NCI-H2081 treated with DMSO at 0.1 percent for 48 hours (cell line): ENCODE measurements at places on chromosomes 5 and 9.

- DNase-seq: no peak
Measured at GRCh38 chr5:145483212-145483611, 351.9 kb downstream of the PRELID2 start.

- no peak for DNase-seq
Measured at GRCh38 chr9:34957492-34958410, at the start of gene PHF24. TSS of gene PHF24 (plus strand) at chr9:34958285. CDS start at chr9:34971299, 13,014 bp downstream.

- no peak for DNase-seq
Measured at GRCh38 chr9:73565833-73566465, 414.3 kb downstream of the ANXA1 start.

DNA sequence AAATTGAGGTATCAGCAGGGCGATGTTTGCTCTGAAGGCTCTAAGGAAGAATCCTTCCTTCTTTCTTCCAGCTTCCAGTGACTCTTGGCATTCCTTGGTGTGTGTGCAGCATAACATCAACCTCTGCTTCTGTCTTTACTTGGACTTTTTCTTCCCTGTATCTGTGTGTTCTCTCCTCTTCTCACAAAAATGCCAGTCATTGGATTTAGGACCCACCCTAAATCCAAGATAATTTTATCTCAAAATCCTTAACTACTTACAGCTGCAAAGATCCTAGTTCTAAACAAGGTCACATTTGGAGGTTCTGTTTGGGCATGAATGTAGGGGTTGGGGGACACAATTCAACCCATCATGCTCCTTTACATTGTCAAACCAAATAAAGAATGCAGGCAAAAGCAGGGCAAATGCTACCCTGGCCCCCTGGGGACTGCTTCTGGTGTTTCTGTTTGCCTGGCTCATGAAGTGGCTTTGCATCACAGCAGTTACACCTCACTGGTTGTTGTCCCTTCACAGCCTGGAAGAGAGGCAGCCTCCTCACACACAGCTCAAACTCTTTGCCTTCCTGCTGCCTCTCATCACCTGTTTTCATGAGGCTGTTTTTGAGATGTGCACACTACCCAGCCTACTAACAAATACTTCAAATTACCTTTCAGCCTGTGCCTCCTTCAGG, 64.8 kb upstream of the PLCXD3 start:
- DNase-seq: no peak

DNA sequence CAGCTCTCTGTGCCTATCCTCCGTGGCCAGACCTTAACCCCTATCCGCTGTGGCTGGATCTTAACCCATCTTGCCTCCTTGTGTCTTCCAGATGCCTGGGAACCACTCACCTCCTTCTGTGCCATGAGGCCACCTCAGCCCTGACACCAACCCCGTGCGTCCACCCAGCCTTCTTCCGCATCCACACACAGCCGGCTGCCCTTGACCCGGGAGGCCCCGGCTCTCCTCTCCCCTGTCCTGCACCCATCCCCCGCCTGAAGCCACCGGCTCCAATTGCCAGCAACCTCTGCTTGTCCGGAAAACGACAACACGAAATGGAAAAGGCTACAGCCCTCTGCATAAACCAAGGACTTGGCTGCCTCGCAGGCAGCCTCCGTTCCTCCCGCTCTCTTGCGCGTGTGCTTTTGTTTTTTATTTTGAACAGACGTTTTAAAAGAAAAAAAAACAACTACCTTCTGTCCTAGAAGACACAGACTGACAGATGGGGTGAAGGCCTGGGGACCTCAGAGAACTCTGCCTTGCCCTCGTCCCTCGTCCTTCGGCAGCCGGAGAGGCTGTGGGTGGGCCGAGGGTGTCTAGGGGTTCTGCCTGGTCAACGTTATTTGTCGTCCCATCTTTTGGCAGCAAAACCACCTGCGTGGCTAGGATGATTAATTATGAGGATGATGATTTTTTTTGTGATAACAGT, 32.5 kb upstream of the HMCN2 start:
- no peak for DNase-seq
